Right lung (tissue), 10 donors: ENCODE measurements at places on chromosomes 13 and 19.

- peak; percentile 28 for DNase-seq
These were observed at the start of gene TSC22D1 for GRCh38 chr13:44575741-44576350. Gene TSC22D1 (minus strand): TSS chr13:44576330. CDS start chr13:44576074, 256 bp downstream.

DNA sequence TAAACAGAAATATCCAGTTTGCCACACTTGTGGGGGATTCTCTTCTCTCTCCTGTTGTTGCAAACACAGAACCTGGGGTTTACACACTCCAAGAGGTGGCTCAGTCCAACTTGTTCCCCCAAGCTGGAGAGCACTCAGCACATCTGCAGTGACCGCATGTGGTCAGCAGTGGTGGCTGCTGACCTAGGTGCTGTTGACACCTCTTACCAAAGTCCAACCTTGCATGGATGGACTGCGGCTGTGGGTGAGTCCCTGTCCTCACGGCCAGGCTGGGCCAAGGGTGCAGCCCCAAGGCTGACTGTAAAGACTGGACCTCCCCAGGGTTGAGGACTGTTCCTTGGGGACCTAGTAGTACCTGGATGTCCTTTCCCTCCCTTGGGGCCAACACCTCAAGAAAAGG lies 6.1 kb downstream of the LRFN3 start:
- DNase-seq: no peak

DNA sequence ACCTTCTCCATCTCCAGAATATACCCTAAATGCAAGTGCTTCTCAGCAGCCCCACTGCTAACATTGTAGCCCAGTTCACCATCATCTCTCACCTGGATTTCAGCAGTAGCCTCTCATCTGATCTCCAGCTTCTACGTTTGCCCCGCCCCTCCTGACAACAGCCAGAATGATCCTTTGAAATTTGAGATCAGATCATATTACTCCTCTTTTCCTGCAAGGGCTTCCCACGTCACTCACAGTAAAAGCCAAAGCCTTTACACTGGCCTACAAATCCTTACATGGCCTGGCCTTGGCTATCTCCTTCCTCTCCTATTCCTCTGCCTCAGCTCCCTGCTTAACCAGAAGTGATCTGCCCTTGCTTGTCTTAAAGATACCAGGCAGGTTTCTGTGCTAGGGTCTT lies 94.3 kb upstream of the NBEA start:
- DNase-seq: no peak

GRCh38 chr13:33932769-33933406 lies 114.9 kb downstream of the RFC3 start:
- peak; percentile 11 for DNase-seq

- DNase-seq: peak; percentile 31
These were observed 153.9 kb downstream of the DACH1 start for GRCh38 chr13:71712988-71713653.
